ENCODE measurements at places on chromosomes 2 and 18.

DNA sequence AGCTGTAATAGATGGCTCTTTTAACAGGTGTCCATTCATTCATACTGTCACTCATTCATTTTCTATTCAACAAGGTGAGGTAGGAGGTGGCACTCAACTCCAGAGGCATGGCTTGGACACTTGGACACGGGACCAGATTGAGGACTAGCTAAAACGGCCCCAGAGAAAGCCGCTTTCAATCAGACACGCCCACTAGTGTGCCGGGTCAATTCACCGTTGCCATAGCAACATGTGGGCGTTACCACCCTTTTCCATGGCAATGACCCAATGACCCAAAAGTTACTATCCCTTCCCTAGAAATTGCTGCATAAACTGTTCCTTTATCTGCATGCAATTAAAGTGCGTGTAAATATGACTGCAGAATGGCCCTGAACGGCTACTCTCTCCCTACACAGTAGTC is 49.2 kb upstream of the LGALSL start:
- no peak for DNase-seq

GRCh38 chr2:203704430-203704829 is 2.0 kb upstream of the CD28 start:
- DNase-seq, result no peak

DNA sequence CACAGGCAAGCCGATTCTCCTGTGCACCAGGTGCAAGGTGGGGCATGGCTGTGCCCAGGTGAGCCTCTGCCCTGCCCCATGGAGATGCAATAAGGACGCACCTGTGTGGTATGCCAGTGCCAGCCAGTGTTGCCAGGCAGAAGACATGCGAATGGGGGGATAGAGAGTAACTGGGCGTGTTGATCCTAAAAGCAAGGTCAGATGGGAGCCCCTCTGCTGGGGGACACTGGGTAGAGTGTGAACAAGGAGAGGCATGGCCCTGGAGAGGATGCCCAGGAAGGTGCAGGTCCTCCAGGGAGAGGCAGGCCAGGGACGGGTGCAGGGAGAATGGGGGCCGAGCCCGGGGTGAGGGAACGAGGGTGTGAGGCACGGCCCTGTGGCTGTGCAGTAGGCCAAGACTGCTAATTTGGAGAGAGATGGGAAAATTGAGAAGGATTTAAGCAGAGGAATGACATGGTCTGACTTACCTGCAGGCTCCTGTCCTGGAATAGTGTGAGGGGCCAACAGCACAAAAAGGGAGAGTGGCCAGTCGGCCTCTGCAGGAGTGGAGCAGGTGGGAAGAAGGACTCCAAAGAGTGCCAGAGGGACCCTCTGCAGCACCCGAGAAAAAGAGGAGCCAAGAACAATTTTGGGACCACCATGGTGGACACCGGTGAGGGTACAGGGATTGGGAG is 690.4 kb upstream of the HS6ST1 start:
- DNase-seq, result no peak

GRCh38 chr2:183996825-183997793 is 601.2 kb upstream of the ZNF804A start:
- no peak for DNase-seq

GRCh38 chr18:76495006-76495370 is at the start of gene ZNF516:
ZNF516 (minus strand) TSS chr18:76495242; CDS start chr18:76443054, 52,188 bp downstream.
- DNase-seq, result peak; percentile 18

- DNase-seq, result no peak
Measured at GRCh38 chr18:41395695-41396094, 559.3 kb upstream of the PIK3C3 start.

GRCh38 chr18:34548120-34548972 is 161.8 kb upstream of the DTNA start:
- DNase-seq, result no peak

- DNase-seq, result peak; percentile 20
Measured at GRCh38 chr2:53786352-53786704, 425 bp downstream of the ASB3 start.

DNA sequence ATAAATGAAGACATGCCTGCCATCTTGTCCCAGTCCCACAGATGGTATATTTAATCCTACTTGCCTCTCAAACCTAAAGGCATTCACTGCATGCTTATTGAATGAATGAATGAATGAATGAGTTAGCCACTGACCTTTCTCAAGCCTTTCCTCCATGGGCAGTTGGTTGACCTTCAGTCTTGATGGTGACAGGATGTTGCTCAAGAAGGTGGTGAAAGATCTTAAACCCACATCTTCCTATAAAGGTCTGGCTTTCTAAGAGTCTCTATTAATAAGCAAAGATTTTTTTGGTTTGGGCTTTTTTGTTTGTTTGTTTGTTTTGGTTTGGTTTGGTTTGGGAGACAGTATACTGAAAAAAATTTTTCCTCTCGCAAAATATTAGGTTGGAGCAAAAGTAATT is 41.7 kb downstream of the KIAA2012 start:
- no peak for DNase-seq

DNA sequence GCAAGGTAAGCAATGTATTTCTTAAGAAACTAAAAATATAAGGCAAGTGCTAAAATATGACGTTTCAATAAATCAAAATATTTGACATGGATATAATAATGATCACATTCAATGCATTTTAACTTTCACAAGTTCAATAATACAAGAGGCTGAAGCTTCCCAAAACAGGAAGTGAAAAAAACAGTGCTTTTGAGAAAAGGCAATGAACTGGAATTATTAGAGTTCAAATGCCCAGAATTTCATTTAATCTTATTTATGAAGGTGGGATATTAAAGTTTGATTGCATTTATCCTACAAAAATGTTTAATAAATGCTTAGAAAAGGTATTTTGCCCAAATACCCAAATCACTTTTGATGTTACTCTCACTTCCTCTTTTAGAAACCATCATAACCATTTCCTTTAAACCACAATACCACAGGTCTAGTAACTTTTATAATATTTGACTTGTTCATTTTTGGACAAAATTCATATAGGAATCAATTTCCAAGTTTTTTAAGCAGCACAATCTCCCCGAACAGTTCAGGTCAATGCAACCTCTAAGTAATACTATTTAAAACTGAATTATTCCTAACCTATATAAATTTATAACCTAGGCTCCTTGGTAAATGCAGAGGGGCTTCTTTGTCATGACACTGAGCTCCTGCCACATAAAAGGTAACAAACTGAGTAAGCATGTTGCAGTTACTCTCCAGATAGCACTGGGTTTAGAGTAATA is 2.1 kb downstream of the NCKAP1 start:
- no peak for DNase-seq

DNA sequence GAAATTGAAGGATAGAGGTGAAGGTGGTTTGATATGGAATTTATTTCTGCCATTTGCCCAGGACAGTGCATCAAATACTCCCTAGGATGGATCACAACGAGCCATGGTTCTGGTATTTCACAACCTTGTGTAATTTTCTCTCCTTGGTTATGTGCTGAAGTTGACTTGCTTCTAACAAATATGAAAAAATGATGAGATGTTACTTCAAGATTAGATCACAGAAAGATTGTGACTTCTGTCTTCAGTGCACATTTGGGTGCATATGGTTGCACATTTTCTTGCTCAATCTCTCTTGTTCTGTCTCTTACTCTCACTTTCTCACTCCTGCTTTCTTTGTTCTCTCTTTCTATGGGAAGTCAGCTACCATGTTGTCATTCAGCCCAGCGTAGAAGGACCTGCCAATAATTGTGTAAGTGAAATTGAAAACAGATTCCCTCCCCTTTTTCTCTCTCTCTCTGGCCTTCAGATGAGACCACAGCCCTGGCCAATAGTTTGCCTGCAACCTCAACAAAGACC is 104.6 kb upstream of the RMDN2 start:
- no peak for DNase-seq

GRCh38 chr2:647003-647560 is 30.1 kb downstream of the TMEM18 start:
- DNase-seq, result no peak

- DNase-seq, result peak; percentile 29
Measured at GRCh38 chr2:54680397-54681041, 42.9 kb upstream of the EML6 start.

- DNase-seq, result peak; percentile 22
Measured at GRCh38 chr18:616380-616995, 19.7 kb downstream of the CLUL1 start.

DNA sequence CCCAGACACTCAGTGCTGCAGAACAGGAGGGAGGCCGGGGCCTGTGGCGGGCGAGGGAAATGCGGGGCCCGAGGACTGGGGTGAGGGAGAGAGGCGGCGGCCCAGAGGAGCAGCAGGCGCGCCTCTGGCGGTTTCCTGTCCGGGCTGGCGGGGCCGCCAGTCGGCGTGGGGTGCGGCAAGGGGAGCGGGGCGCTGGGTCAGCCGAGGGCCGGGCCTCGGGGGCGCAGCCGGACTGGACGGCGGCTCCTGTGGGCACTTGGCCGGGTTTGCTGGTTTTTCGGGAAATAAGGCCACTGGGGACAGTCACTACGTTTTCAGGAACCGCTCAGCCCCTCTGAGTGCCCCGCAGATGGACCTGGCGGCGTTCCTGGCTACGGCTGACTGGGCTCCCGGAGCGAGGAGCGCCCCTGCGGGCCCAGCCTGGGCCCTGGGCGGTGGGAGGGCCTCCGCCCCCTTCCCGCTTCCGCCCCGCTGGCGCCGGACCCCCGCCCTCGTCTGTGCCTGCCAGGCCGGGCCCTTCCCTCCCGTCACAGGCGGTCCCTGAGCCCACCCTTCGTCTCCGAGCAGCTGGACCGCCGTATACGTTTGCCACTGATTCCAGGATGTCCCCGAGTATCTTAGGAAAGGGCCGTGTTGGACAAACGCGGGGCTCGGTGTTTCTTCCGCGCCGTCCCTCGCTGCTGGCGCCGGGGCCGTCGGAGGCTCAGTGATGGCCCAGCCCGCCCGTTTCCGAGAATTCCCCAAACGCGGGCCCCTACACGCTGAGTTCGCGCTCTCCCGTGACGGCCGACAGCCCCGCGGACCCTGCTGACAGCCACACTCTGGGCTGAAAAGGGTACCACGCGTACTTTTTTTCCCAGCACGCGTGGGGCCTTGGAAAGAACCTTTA is 84.6 kb downstream of the FAM210A start:
- no peak for DNase-seq

DNA sequence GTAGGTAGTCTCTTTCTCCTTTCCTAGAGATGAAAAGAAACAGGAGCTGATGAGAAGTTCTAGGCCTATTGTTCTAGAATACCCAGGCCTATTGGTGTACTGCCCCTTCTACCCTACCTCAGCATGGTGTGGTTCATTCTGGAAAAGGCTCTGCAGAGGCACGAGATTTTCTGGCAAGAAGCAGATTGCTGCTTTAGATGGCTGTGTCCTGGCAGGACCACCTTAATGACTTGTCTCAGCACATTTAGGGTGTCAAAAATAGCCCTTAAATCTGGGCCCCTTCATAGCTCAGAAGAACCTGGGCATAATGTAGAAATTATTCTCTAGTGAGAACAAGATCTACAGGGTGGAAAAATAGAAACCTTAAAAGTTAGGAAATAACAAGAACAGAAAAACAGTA is 87.9 kb downstream of the BCL2L11 start:
- no peak for DNase-seq

- DNase-seq, result no peak
Measured at GRCh38 chr2:47645246-47645645, 137.7 kb upstream of the MSH6 start.

DNA sequence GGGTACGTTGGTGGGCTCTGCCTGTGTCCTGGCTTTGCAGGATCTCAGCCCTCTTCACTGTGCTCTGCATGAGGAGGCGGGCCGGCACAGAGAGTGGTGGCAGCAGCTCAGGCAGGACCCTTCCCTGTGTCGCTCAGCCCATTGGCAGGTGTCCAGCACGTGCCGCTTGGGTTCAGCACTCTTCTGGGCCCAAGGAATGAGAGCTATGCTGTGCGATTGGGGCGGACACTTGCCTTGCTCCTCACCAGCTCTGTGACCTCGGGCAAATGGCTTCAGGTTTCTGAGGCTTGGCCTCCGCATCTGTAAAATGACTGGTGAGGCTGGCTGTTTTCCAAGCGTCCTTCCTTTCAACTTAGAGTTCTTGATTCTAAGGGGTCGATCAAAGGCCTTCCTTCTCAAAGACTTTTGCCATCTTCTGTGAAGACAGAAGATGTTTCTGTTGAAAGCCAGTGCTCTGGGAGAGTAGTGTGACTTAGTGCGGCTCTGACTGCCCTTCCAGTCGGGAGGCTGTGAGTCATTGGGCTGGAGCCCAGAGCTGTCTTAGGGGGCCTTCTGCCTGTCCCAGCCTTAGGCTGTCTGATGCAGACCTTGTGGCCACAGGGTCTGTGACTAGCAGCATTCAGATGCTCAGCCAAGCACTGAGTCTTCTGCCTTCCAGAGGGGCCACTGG is 35.6 kb downstream of the GLI2 start:
- DNase-seq, result no peak

- DNase-seq, result no peak
Measured at GRCh38 chr2:239140346-239141020, 260.3 kb downstream of the HDAC4 start.

DNA sequence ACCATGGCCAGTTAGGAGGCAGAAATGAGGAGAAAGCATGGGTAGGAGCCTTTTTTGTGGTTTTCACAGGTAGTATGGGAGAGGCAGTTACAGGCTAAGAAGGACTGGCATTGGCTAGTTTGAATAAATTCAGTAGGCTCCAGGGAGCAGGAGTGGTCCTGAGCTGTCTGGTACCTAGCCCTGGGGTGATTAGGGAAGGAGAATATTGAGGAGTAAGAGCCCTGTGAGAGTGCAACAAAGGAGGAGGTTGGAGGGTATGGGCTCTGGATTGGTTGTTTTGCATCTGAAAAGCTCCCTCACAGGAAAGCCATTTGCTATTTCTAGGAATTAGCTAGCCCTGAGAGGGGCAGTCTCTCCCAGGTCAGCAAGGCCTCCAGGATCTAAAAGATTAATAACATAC is 13.3 kb upstream of the TCF7L1 start:
- no peak for DNase-seq
